Stomach (tissue), 19 donors: ENCODE measurements at places on chromosomes 7 and 10. TPM values are rescaled to one million over a fixed set of nuclear protein-coding genes. Genes with fewer than 3 reads are reported as not detected.

DNA sequence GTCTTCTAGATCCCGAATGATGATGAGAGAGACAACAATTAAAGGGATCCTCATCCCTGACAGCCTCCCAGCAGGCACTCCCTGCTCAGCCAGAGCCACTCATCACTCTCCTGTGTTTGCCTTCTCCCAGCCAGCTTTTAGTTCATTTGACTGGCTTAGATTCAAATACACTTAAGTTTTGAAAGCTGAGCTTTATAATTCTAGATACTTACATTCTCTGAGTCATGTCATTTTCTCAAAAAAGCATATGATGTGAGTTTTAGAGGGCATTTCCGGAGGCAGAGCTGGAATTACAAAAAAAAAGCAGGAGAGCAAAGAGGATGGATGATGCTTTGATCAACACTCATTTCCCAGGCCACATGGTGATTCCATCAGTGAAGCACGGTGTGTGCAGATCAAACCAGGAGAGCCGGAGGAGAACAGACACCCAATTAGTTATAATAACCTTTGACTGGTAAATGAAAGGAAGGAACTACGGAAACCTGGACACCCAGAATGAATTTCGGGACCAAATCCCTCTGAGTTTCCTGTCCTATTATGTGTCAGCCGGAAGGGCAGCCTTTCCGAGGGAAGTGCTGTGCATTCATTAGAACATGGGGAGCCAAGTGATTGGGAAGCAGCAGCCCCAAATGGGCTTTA, 81.5 kb upstream of the HPS1 start:
- H3K4me3 ChIP-seq, result no peak overlapping the region
- H3K27me3 ChIP-seq, result no peaks in the 10 kb centered on the region

The UBN2 gene
- total RNA-seq, result 15.8 TPM

- no peaks in the 10 kb centered on the region for H3K36me3 ChIP-seq
- H3K4me3 ChIP-seq, result no peak overlapping the region
- no peak overlapping the region for H3K27ac ChIP-seq
- no peaks in the 10 kb centered on the region for H3K4me1 ChIP-seq
- DNase-seq, result no peak
These were observed 37.7 kb upstream of the GOLGA7B start for GRCh38 chr10:97811958-97812357.

- no peak overlapping the region for H3K27ac ChIP-seq
- H3K4me1 ChIP-seq, result no peaks in the 10 kb centered on the region
- H3K4me3 ChIP-seq, result no peak overlapping the region
- H3K36me3 ChIP-seq, result no peaks in the 10 kb centered on the region
These were observed 98.2 kb downstream of the ANLN start for GRCh38 chr7:36487756-36488336.

GRCh38 chr7:127270093-127270492, 17.4 kb upstream of the GRM8 start:
- H3K36me3 ChIP-seq, result no peaks in the 10 kb centered on the region
- no peak overlapping the region for H3K4me3 ChIP-seq
- no peaks in the 10 kb centered on the region for H3K4me1 ChIP-seq
- no peak overlapping the region for H3K27ac ChIP-seq

- DNase-seq, result no peak
- no peaks in the 10 kb centered on the region for H3K27me3 ChIP-seq
- peaks cover 9% of the 10 kb centered on the region for H3K4me1 ChIP-seq
- H3K4me3 ChIP-seq, result peak overlapping the region; percentile 86
These were observed 447 bp upstream of the GPAM start for GRCh38 chr10:112184052-112184371.

The EPHB4 gene
- total RNA-seq, result 128 TPM

The HOXA13 gene
- not detected for total RNA-seq

DNA sequence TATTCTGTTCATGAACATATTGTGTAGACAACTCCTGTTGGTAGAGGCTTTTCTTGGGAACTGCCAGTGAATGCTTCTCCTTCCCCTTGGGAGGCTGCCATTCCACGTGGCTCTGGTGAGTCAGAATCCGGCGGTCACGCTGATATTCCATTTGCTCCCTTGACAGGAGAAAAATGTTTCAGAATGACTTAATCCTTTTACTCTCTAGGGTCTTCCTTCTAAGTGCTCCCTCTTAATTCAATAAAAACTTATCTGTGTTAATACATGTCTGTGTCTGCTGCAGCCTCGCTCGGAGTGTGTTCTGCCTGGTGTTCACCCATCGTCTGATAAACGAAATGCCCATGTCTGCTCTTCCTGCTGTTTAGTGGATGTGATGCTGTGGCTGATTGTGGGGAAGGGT, 278.6 kb downstream of the ARHGAP12 start:
- H3K4me3 ChIP-seq, result no peak overlapping the region
- no peaks in the 10 kb centered on the region for H3K36me3 ChIP-seq
- H3K27me3 ChIP-seq, result no peaks in the 10 kb centered on the region
- peak; percentile 83 for DNase-seq
- peak overlapping the region; percentile 76 for H3K27ac ChIP-seq

DNA sequence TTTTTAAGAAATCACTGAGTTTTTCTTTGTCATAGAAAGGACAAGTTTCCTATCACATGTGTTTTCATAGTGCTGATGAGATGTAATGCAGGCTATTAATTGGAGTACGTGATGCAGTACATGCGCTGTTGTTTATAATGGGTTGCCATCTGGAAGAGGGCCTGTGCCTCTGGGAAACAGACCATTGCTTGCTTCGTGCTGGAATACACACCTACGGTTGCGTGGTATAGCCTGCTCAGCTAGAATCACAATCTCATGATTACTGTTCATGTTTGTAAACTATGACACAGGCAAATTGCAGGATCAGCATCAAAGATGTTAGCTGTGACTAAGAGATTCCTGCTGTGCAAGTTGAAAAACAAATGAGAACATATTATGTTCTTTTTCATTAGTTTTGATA, 107.2 kb upstream of the STEAP1B start:
- H3K27ac ChIP-seq, result no peak overlapping the region
- no peak overlapping the region for H3K4me3 ChIP-seq
- H3K4me1 ChIP-seq, result no peaks in the 10 kb centered on the region
- DNase-seq, result no peak
- H3K36me3 ChIP-seq, result no peaks in the 10 kb centered on the region

- no peak overlapping the region for H3K27ac ChIP-seq
- H3K36me3 ChIP-seq, result no peaks in the 10 kb centered on the region
- no peak overlapping the region for H3K4me3 ChIP-seq
- H3K4me1 ChIP-seq, result peaks cover 10% of the 10 kb centered on the region
These were observed 38.3 kb downstream of the PDGFA start for GRCh38 chr7:481219-481930.

The HOXA9 gene
- total RNA-seq, result not detected

The EIF4H gene
- total RNA-seq, result 180 TPM

DNA sequence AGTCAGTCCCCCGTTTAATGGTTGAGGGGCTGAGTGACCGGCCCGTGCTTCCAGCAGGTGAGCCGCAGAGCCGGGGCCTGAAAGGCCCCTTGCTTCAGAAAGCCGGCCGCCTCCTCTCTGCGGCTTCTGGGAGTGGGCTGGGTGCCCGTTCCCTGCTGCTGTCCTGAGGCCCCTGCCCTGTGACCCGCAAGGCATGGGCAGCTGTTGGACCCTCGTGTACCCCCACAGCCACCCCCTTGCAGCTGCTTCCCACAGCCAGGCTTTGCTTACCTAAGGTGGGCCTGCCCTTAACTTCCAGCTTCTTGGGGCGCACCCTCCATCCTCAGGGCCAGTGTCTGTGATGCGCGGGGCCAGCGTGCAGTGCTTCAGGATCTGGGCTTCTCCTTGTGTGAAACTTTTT, 26.6 kb downstream of the PFKFB3 start:
- no peak overlapping the region for H3K4me3 ChIP-seq
- DNase-seq, result no peak
- H3K36me3 ChIP-seq, result peaks cover 100% of the 10 kb centered on the region
- no peaks in the 10 kb centered on the region for H3K27me3 ChIP-seq

The GSAP gene
- total RNA-seq, result 35.3 TPM

- no peak for DNase-seq
- H3K27ac ChIP-seq, result no peak overlapping the region
- peaks cover 24% of the 10 kb centered on the region for H3K27me3 ChIP-seq
- H3K36me3 ChIP-seq, result no peaks in the 10 kb centered on the region
- no peak overlapping the region for H3K4me3 ChIP-seq
- no peaks in the 10 kb centered on the region for H3K4me1 ChIP-seq
These were observed 7.8 kb downstream of the ADRA2A start for GRCh38 chr10:111084366-111085255.

The WEE2 gene
- total RNA-seq, result not detected

GRCh38 chr10:48473704-48474103, 131.2 kb downstream of the ARHGAP22 start:
- no peak overlapping the region for H3K4me3 ChIP-seq
- no peaks in the 10 kb centered on the region for H3K27me3 ChIP-seq
- no peaks in the 10 kb centered on the region for H3K36me3 ChIP-seq

The UTF1 gene
- not detected for total RNA-seq

DNA sequence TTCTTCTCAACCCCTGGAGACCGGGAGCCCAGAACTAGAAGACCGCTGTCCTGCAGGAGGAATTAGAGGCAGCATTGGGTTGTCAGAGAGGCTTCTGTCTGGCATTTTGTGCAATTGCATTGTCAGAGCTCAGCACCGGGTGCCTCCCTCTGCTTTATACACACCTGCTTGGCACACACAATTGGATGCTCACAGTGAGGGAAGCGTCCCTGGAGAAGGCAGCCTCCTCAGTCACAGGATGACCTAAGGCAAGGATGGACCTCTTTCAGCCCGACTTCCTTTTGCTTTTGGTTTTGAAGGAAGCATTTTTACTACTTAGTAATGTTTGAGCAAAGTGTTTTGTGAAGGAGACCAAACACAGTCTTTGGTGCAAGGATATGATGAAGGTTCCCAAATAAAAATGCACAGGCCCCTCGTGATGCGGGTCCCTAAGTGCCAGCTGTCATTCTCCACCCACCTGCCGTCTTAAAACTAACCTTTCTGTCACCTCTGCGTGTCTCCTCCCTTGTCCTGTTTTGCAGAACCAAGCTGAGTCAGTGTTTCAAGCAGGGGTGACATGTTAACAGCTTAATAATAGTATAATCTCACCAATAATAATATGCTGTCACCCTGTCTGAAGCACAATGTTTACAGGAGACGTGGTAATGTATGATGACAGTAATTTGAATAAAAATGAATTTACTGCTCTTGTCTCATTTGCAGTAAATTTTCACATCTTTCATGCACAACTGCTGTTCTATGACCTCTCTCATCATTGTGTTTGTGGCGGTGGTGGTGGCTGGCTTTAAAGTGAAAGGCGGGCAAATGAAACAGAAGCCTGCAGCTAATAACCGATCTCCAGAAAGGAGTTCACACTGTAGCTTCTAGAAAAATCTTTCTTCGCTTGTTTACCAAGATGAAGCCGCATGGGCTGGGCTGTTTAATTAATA, 430.2 kb upstream of the MKI67 start:
- H3K36me3 ChIP-seq, result no peaks in the 10 kb centered on the region
- H3K27ac ChIP-seq, result no peak overlapping the region
- no peaks in the 10 kb centered on the region for H3K27me3 ChIP-seq
- no peaks in the 10 kb centered on the region for H3K4me1 ChIP-seq
- DNase-seq, result no peak
- H3K4me3 ChIP-seq, result no peak overlapping the region

DNA sequence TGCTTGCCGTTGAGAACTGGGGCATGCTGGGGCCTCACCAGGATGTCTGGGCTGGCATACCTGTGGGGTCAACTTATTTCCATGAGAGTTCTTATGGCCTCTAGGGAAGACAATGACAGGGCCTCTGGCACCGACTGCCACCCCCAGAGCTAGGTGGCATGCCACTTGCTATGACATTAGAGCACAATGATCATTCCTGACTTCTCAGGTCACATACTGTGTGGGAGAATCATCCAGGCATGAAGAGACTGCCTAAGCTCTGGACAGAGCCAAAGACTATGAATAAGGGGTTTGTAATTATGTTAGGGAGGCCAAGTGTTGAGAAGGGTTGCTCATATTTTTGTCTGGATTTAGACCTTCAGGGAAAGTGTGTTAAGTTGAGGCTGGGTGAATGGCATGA, 97.5 kb downstream of the PTPN20 start:
- no peak for DNase-seq
- H3K27me3 ChIP-seq, result no peaks in the 10 kb centered on the region
- no peaks in the 10 kb centered on the region for H3K4me1 ChIP-seq
- no peaks in the 10 kb centered on the region for H3K36me3 ChIP-seq
- H3K27ac ChIP-seq, result no peak overlapping the region

DNA sequence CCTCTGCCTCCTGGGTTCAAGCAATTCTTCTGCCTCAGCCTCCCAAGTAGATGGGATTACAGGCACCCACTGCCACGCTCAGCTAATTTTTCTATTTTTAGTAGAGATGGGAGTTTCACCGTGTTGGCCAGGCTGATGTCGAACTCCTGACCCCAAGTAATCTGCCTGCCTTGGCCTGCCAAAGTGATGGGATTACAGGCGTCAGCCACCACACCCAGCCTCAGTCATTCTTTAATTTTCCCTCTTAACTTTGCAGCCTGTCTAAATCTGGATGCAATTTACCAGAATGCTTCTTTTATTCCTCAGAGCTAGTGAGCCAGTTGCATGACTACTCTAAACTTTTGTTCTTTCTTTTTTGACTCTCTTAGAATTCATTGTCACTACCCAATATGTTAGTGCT, 90.5 kb upstream of the CSTF2T start:
- DNase-seq, result peak; percentile 34
- H3K4me3 ChIP-seq, result no peak overlapping the region
- H3K27me3 ChIP-seq, result no peaks in the 10 kb centered on the region
- H3K36me3 ChIP-seq, result no peaks in the 10 kb centered on the region
- H3K27ac ChIP-seq, result no peak overlapping the region
- H3K4me1 ChIP-seq, result no peaks in the 10 kb centered on the region
